ENCODE measurements at places on chromosomes 4 and X.
A peak's percentile ranks its signal among the peaks of the same experiment; 100 is the strongest.

GRCh38 chr4:124740501-124740900 lies 28.0 kb upstream of the ANKRD50 start:
- no peak for DNase-seq

- no peak for DNase-seq
These were observed 16.1 kb downstream of the CBR4 start for GRCh38 chr4:168993714-168994510.

- DNase-seq = no peak
These were observed 49.5 kb downstream of the UNC5C start for GRCh38 chr4:95499291-95499696.

- no peak for DNase-seq
These were observed 122.8 kb downstream of the SLC10A7 start for GRCh38 chr4:146398896-146399445.

DNA sequence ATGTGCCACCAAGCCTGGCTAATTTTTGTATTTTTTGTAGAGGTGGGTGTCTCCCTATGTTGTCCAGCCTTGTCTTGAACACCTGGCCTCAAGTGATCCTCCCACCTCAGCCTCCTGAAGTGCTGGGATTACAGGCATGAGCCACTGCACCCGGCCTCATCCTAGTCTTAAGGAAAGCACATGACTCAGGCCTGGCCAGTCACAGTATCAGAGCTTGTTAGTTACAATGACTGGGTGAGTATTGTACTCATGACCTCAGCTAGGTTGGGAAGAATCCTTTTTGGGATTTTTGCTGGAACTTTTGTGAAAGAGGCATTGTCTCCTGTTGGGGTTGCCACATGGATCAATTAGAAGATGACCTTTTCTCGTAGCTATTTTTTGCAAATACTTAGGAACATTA lies 292.8 kb downstream of the RAPGEF2 start:
- no peak for DNase-seq

DNA sequence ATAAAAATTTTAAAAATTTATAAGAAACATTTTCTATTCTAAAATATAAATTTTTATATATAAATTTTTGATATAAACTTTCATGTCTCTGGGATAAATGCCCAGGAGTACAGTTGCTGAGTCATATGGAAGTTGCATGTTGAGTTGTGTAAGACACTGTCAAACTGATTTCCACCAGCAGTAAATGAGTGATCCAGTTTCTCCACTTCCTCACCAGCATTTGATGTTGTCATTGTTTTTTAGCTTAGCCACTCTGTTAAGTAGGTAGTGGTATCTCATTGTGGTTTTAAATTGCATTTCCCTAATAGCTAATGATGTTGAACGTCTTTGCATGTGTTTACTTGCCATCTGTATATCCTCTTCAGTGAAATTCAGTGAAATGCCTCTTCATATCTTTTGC lies 66.5 kb downstream of the MAMLD1 start:
- no peak for DNase-seq

DNA sequence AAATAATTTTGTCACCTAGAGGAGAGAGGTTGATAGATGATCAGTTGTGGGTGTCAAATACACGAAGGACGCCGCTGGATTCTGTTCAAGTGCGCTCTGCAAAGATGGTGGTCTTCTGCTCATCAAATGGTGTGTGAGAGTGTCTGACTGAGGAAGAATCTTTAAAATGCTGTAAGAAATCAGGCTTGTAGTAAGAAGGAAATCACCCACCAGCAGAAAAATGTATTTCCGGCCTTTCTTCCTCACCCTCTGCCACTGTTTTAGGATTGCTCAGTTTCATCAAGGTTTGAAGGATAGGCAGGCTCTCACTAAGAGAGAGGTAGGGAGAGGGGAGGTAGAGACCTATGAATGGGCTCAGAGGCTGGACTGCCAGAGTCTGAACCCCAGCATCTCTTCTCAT lies 28.7 kb downstream of the RHOH start:
- no peak for DNase-seq

GRCh38 chrX:31836479-31836878 lies 764.6 kb upstream of the FTHL17 start:
- no peak for DNase-seq

GRCh38 chrX:19886883-19887531 lies 393 bp downstream of the SH3KBP1 start:
- no peak for DNase-seq

GRCh38 chr4:62407534-62407933 lies 1207.4 kb downstream of the ADGRL3 start:
- DNase-seq = no peak

- DNase-seq = no peak
These were observed 172.7 kb upstream of the IL15 start for GRCh38 chr4:141463678-141464077.

DNA sequence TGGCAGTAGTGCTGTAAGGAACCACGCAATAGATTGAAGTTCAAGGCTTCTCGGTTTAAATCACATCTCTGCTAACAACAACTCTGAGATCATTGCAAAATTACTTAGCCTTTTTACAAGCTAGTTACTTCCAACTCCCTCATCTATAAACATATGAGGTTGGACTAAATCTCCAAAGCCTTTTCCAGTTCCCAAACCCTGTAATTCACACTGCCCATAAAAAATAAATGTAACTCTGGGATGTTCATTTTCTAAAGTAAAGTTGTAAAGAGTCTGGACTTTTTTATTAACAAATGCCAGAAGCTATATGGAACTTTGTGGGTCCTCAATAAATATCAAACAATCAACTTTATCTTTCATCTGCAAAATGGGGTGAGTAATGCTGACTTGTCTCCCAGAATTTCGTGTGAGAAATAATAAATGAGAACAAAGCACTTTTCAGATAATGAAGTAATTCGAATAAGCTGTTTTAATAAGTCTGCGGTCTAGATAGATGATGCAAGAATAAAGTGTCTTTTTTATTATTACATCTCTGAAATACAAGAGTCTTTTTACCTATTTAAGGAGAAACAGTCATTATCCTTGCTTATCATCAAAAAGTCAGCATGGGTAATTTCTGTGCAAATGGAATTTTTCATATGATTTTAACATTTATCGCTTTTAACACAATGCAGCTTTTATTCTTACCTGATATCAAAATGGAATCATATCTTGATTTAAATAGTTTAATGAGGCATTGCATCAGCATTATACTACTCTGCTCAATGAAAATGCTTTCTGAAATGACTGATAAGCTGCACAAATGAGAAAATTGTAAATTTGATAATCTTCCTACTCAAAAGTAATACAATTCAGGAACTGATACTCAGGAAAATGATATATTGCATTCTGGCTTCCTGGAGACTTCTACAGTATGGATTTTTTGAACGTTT lies 252.6 kb downstream of the BANK1 start:
- DNase-seq = peak; percentile 66

DNA sequence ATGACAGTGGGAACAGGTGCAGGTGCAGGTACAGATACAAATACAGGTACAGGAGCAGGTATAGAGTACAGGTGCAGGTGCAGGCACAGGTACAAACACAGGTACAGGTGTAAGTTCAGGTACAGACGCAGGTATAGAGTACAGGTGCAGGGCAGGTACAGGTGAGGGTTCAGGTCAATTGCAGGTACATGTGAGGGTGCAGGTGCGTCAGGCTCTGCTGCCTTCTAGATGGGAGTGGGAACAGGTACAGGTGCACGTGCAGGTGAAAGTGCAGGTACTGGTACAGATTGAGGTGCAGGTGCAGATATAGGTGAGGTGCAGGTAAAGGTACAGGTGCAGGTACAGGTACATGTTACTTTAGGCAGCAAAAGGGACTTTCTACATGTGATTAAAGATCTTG lies 85.7 kb downstream of the CRLF2 start:
- DNase-seq = no peak

DNA sequence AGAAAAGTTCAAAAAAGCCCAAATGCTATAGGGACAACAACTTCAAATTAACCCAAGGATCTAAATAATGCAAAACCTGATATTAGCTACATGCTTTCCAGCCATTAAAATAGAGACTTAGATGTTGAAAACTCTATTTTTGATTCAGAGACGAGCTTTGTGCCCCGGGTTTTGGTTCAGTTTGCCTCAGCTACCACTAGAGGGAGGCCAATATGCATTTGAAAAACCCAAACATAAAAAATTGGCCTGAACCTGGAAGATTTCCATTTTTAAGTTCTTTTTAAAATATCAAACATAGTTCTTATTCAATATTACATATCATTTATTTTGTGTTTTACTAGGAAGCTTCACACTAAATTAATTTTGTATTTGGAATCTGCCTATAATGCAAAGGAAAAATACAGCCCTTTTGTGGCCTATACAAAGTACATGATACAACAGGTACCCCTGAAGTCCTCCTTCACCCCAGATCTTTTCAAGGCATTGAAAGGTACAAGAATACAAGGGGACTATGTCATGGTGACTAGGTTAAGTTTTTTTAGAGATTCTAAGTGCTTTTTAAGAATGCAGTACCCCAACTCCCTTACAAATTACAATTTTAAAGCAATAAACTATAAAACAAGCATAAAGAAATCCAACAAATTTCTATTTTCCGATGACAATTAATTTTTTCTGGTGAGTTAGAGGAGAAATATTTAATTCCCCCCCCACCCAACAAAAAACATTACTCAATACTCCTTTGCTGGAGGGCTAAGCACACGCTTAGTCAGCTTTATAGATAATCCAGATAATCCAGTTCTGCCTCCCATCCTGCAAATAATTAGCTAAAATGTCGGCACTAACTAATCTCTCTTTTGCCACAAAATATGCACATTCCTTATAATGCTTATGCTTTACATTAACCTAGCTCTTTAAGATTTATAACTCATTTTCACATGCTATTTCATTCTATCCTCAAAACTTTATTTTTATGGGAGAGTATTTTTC lies 97.7 kb upstream of the PTPN13 start:
- peak; percentile 18 for DNase-seq

- no peak for DNase-seq
These were observed 137.6 kb upstream of the ESX1 start for GRCh38 chrX:104392350-104392749.

DNA sequence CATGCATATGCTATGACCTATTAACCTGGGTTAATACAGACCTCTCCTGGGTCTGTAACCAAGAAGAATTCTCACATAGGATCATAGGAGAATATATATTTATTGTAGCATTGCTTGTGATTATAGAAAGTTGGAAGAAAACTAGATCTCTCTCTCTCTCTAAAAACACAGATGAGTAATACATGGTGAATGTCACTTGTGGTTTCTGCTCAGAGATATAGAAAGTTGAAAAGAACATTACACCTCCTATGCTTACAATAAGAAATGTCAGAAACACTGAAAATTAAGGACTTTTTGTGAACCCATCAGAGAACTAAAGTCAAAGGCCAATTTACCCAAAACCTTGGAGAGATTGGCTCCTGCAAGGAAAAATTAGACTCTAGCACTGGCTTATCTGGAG lies 1389.5 kb downstream of the FAM133A start:
- no peak for DNase-seq

GRCh38 chr4:118400356-118400755 lies 47.6 kb upstream of the PRSS12 start:
- DNase-seq = no peak

DNA sequence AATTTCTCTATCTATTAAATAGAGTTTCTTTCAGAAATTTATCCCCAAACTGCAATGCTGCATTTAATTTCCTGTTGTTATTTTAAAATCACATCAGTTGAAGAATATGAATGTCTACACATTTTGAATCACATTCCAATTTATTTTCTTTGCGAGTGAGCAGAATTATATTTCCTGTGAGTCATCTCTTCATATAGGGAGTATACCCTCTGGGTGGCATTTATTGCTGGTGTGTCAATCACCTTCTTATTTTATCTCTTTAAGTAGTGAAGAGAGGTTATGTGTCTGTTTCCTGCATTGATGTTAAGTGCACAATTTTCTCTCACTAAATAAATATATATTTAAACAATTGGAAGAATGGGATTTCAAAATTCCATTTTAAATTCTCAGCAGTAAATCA lies 511.0 kb upstream of the ATOH1 start:
- DNase-seq = no peak

- no peak for DNase-seq
These were observed 1506.0 kb downstream of the PCDH7 start for GRCh38 chr4:32226204-32226603.

DNA sequence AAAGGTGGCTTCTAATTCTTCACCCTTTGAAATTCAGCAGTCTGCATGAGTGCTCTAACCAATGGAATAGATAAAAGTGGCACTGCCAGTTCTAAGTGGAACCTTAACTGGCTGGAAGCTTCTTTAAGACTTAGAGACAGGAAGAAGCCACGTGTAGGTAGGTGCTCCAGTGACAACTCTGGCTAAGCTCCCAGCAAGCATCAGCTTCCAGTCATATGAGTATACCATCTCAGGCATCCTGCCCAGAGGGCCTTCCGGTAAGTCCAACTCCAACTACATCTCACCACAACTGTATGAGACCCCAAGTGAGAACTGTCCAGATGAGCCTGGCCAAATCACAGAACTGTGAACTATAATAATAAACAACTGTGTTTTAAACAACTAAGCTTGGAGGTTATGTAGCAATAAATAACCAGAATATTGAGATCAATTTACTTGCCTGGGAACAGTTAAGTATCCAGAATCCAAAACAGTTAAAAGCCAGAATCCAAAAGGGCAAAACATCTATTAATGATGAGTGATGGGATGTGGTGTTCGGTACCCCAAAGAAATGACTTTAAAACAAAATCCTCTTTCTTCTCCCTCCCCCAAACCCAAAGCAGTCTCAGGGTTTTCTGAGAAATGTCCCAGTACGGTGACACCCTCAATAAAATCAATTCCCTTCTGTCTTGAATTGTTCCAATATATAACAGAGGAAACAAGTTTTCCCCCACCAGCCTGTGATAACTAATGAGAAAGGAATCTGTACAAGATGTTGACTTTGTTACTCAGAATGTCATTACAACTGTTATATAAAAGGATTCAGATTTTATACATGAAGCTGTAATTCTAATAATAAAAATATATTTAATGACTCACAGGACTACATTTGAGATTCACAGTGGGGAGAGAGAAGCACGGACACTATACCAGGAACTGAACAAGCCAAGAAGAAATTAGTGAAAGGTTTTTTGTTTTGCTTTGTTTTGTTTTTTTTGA lies 4.2 kb downstream of the TSPAN5 start:
- DNase-seq = no peak

GRCh38 chr4:42460043-42460442 lies 62.8 kb downstream of the SHISA3 start:
- no peak for DNase-seq

GRCh38 chr4:2933566-2934076 lies 29.6 kb downstream of the NOP14 start:
- no peak for DNase-seq

- DNase-seq = no peak
These were observed 30.1 kb downstream of the PDHA2 start for GRCh38 chr4:95869961-95870500.

- DNase-seq = no peak
These were observed 83.6 kb upstream of the GUCY1A1 start for GRCh38 chr4:155582971-155583437.

DNA sequence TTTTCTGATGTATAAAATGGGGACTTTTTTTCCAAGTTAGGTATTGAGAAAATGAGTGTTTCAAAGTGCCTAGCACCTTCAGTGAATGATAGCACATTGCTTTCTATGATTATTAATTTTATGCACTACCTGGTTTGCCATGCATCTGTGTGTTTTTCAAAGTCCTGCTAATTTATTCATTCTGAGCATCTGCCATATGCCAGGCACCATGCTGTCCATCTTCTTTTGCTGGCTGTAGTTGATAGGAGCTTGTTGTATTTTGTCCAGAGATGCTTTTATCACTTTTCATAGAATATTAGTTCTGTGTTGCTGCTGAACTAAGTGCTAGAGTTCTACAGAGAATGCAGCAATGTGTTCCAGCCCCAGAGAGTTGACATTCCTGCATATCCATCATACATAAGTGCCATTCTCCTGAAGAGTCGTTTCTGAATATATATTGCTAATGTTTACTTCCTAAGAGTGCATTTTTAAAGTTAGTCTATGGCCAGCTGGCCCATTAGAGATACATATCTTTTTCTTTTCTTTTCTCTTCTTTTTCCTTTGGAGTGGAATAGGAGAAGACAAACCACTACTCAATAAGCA lies 49.0 kb upstream of the CLNK start:
- DNase-seq = no peak
